ENCODE measurements at places on chromosomes 6 and 20.

GRCh38 chr6:34357937-34358336 lies 34.5 kb downstream of the NUDT3 start:
- DNase-seq = no peak

GRCh38 chr6:35522660-35523658 lies 10.3 kb upstream of the TULP1 start:
- peak; percentile 60 for DNase-seq

GRCh38 chr6:157688960-157689599 lies 134.0 kb upstream of the SNX9 start:
- DNase-seq = no peak

GRCh38 chr6:36888115-36888643 lies 2.4 kb downstream of the C6orf89 start:
- no peak for DNase-seq

GRCh38 chr6:153044295-153044694 lies 41.8 kb upstream of the MTRF1L start:
- no peak for DNase-seq

DNA sequence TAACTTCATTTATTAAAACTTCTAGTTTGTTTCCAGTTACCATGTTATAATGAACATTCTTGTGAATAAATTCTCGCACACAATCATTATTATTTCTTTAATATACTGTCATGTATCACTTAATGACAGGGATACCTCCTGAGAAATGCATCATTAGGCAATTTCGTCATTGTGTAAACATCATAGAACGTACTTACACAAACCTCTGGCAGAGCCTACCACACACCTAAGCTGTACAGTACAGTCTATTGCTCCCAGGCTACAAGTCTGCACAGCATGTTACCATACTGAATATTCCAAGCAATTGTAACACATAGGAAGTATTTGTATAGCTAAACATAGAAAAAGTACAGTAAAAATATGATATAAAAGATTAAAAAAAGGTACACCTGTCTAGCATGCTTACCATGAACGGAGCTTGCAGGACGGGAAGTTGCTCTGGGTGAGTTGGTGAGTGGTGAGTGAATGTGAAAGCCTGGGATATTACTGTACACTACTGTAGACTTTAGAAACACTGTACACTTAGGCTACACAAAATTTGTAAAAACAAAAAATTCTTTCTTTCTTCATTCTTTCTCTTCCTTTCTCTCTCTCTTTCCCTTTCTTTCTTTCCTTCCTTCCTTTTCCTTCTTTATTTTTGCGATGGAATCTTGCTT lies 268.2 kb upstream of the SOX4 start:
- no peak for DNase-seq

GRCh38 chr20:48679599-48679998 lies 148.2 kb downstream of the PREX1 start:
- DNase-seq = peak; percentile 11

DNA sequence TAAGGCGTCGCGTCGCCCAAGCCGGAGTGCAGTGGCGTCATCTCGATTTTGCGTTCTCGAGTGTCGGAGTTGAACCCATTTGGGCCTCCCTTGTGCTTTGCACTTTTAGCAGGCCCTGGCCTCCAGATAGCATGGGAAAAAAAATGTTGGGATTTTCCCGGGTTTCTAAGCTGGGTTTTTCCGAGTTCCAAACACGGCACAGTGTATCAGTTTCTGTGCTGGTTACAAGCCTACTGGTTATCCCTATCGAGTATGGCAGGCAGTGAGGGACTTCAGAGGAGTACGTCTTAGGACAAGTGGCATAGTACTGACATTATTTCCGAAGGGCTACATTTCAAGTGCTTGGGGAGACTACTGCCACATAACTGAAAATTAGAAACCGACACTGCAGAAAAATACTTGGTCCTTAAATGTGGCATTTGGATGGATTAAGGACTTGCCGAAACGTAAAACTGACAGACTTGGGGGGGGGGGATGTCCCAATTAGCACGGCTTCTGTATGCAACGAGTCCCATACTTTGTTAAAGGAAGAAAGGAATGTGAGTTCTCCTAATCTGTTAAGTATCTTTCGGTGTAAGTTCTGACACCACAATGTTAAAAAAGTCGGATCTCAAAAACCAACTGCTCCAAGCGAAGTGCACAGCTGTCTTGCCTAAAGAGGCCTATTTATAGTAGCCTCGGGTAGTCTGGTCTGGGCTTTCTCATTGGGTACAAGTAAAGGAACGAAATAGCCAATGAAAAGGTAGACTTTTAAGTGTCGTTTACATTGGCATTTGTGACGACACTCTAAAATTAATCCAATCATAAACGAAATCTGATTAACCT lies 70.2 kb downstream of the HFE start:
- DNase-seq = peak; percentile 99

- DNase-seq = no peak
These were observed 272.7 kb upstream of the FOXQ1 start for GRCh38 chr6:1039191-1039590.

DNA sequence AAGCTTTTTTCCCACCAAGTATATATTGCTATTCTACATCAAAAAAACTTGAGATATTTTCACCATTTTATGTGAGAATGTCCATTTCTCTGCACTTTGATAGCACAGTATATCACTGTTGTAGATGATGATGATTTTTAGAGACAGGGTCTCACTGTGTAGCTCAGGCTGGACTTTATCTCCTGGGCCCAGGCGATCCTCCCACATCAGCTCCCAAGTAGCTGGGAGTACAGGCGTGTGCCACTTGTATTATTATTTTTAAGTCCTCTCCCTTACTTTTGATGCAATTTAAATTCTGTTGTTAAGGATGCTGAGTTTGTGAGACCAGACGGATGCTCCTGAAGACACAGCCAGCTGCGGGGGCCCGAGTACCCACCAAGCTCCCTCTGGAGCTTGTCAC lies 326.8 kb downstream of the QKI start:
- peak; percentile 24 for DNase-seq

DNA sequence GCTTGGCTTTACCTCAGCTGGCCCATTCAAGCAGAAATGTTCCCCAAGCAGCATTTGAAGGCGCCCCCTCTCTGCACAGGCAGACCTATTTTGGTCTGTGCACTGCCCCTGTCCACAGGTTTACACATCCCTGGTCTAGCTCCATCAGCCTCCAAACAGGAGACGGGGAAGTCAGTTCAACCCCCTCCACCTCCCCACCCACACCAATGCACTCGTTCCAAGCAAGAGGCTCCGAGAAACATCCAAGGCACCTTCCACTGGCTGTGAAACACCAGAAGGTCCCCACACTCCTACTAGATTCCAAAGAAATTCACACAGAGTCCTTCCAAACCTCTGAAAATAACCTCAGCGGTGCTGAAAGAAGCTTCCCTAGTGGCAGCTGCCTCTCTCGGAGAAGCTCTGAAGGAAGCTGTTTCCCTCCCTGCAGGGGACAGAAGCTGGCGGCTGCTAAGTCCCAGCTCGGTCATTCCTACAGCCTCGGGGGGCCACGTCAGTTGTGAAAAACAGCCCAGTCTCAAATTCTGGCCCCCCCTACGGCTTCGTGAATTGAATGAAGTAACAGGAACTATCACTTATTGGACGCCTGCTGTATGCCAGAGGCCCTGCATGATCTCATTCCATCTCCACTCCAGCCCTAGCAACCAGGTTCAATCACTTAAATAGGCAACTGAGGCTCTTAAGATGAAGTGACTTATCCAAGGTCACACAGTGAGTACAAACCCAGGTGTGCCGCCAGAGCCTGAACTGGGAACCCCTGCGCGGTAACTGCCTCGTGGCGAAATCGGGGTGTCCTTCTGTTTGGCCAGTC lies 815 bp downstream of the SPATA2 start:
- peak; percentile 40 for DNase-seq

GRCh38 chr6:166244353-166245045 lies 63.7 kb downstream of the PRR18 start:
- DNase-seq = no peak

- no peak for DNase-seq
These were observed 32.4 kb downstream of the GRM4 start for GRCh38 chr6:34113532-34113931.

DNA sequence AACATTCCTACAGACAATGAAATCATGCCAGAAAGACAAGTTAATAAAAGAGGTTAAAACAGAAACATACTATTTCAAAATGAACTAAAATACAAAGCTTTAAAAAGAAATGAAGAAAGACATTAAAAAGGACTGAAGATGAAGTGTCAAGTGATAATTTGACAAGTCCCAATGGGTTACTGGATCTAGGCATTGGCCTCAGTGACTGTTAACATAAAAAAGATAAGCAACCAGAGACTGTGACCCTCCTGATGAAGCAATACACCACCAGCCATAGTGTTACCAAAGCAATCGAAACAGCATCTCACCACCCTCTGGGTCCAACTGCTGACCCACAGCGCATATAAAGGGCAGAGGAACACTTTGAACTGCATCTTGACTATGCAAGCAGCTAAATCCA lies 130.3 kb downstream of the FIG4 start:
- no peak for DNase-seq

DNA sequence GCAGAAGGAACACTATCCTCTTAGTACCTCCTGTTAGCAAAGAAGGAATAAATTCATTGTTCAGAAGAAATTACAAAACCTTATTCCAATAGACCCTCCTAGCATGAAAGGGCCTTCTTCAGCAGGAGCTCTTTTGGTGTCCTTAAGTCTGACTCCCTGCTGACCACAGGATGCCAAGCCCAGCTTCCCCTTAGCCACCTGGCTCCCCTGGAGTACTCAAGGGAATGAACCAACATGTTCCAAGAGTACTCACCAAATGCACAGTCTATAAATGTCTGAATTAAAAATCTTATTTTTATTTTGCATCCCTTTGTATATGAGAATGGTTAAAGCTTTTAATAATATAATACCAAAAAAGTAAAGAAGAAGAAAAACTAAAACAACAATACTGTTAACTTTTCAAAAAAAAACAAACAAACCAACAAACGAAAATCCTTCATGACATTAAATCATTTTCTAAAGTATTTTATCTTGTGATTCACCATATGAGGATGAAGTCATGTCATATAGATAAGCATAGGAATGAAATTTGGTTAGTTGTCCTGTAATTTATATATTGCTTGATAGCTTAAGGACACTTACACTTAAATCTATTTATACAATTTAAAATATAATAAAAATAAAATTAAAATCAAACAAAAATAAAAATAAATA lies 1355.1 kb downstream of the HACE1 start:
- no peak for DNase-seq

GRCh38 chr20:25553819-25554296 lies 31.5 kb downstream of the NINL start:
- no peak for DNase-seq

GRCh38 chr6:22026164-22026678 lies 270.6 kb downstream of the PRL start:
- DNase-seq = no peak

DNA sequence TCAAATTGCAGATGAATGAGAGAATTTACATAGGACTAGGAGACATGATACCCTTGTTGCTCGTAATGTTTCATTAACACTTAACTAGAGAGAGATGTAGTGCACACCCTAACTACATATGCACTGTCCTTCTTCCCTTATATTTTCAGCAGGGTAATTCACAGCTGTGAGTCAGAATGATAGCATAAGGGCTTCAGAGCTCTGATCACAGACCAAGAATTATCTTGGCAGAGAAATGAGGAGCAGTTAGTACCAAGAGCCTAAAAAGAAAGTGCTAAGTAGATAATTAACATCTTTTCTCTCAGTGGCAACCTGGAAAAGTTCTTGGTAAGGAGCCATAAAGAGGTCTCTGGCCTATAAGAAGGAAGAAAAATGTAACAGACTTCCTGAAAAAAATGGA lies 35.8 kb downstream of the GRIK2 start:
- DNase-seq = no peak

DNA sequence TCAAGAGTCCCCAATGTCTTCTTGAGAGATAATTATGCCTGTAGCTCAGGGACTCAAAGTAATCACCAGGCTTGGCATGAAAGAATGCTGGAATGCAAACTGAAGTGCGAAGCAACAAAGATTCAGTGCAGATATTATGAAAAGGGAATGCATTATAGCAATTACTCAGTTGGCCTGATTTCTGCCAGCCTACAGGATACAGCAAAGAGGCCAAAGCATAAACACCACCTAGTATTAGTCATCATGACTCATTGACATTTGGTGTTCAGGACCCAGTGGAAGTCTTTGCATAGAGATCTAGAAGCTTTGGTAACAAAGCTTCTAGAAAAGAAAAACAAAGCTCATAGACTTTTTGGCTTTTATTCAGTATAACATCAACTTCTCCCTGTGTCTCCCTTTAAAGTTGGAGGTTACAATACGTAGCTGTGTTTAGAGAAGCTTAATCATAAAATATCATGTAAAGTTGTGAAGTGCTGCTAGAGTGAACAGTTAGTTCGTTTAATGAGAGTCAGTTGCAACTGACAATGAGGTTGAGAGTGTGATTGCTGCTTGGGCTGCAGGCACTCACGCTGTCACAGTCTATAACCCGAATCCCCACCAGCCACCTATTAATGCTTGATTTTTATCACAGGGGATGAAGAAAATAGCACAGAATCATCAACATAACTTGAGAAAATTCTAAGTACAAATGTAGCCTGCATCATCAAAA lies 932.7 kb downstream of the TFAP2A start:
- no peak for DNase-seq

DNA sequence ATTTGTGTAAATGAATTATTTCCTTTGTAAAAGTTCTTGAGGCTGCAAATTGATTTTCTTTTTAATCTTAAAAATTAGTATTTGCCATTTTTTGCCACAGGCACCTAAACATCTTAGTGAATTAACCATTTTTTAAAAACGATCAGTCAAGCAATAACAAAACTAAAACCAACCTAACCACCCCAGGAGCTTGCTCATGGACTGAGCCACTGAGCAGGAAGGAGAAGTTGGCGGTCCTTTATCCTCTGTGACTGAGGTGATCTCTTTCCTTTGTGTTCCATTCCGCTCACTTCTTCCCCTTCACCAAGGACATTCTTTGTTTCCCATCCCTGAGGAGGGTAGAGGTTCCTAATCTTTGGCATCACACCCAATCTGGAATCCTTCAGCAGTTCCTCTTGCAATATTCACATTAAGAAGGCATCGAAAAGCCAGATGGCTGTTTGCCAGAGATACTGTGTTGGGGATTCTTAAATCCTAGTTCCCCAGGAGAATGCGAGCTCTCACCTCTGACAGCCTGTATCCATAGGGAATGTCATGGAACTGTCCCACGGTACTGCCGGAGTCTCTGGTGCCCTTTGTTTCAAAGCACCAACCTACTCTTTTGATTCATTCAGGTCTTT lies 30.5 kb downstream of the RPRD1B start:
- DNase-seq = no peak

- peak; percentile 39 for DNase-seq
These were observed 63.9 kb downstream of the FHL5 start for GRCh38 chr6:96626759-96627364.

GRCh38 chr6:37709250-37709931 lies 11.7 kb upstream of the MDGA1 start:
- no peak for DNase-seq

GRCh38 chr6:73688351-73688750 lies 7.7 kb upstream of the CD109 start:
- DNase-seq = no peak

GRCh38 chr6:14447240-14447639 lies 329.7 kb downstream of the CD83 start:
- no peak for DNase-seq

GRCh38 chr20:46827718-46828458 lies 66.8 kb upstream of the EYA2 start:
- no peak for DNase-seq
